ENCODE measurements at places on chromosomes 7 and 10. TPM values are rescaled to one million over a fixed set of nuclear protein-coding genes. Genes with fewer than 3 reads are reported as not detected.

The IL15RA gene
- total RNA-seq: 20.2 TPM

The RSBN1L gene
- 21.1 TPM for total RNA-seq

The CLIP2 gene
- 2.4 TPM for total RNA-seq

The ABHD11 gene
- 16.8 TPM for total RNA-seq

The COL1A2 gene
- total RNA-seq: not detected

The LRIT1 gene
- total RNA-seq: not detected

The AMPH gene
- not detected for total RNA-seq

The GPC2 gene
- total RNA-seq: 5.5 TPM

The GRID2IP gene
- total RNA-seq: 0.19 TPM

The ACSL5 gene
- total RNA-seq: 32.9 TPM

- DNase-seq: peak; percentile 86
These were observed 489.8 kb upstream of the ZMIZ1 start for GRCh38 chr10:78578929-78579328.

GRCh38 chr10:28279878-28280277 lies 23.0 kb downstream of the MPP7 start:
- DNase-seq: no peak

GRCh38 chr10:4474829-4475228 lies 351.2 kb upstream of the AKR1E2 start:
- DNase-seq: peak; percentile 17

- no peak for DNase-seq
These were observed 8.7 kb downstream of the INMT start for GRCh38 chr7:30760514-30761213.

- DNase-seq: no peak
These were observed 180.6 kb upstream of the CHRM2 start for GRCh38 chr7:136687693-136688322.

DNA sequence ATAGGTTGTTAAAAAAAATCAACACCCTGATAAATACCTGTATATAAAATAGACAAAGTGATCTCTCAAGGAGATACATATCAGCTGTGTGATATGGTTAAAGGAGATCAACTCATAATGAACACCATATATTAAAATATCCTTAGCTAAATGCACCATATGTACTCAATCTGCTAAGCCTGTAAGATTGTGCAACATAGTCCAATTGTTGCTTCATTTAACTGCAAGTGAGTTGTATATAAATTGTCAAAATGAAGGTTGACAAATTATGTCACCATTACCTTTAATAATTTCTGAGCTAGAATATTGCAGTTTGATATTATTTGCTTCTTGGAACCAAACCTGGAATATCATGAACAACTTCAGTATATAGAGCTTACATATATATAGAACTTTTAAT lies 283.7 kb downstream of the MALRD1 start:
- DNase-seq: no peak

- DNase-seq: no peak
These were observed 25.4 kb downstream of the RBM33 start for GRCh38 chr7:155669717-155670505.

GRCh38 chr10:14327527-14327926 lies 3.2 kb downstream of the FRMD4A start:
- no peak for DNase-seq

DNA sequence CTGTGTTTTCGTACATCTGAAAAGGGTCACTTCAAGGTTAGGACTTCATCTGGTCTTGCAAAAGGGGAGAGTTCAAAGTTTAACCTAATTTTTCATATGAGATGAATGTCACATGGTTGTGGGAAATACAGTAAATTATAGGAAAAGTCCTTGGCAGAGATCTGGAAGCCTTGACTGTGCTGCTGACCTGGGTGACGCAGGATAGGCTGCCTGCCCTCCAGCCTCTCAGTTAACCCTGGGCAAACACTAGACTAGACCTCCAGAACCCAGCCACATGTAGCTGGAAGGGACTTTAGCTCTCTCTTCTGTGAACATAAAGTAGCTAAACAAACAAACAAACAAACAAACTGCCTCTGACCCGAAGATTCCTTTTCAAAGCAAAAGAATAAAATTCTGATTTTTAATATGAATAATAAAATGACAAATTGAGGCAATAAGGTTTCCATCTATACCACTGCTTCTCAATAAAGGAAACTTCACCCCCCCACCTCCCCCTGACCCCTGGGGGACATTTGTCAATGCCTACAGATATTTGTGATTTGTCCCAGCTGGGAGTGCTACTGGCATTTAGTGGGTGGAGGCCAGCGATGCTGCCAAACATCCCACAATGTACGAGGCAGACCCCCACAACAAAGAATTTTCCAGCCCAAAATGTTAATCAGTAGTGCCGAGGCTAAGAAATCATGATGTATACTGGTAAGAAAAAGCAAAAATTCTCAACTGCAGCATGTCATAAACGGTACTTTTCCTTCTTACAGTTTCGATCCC lies 75.2 kb upstream of the PRR15 start:
- no peak for DNase-seq

DNA sequence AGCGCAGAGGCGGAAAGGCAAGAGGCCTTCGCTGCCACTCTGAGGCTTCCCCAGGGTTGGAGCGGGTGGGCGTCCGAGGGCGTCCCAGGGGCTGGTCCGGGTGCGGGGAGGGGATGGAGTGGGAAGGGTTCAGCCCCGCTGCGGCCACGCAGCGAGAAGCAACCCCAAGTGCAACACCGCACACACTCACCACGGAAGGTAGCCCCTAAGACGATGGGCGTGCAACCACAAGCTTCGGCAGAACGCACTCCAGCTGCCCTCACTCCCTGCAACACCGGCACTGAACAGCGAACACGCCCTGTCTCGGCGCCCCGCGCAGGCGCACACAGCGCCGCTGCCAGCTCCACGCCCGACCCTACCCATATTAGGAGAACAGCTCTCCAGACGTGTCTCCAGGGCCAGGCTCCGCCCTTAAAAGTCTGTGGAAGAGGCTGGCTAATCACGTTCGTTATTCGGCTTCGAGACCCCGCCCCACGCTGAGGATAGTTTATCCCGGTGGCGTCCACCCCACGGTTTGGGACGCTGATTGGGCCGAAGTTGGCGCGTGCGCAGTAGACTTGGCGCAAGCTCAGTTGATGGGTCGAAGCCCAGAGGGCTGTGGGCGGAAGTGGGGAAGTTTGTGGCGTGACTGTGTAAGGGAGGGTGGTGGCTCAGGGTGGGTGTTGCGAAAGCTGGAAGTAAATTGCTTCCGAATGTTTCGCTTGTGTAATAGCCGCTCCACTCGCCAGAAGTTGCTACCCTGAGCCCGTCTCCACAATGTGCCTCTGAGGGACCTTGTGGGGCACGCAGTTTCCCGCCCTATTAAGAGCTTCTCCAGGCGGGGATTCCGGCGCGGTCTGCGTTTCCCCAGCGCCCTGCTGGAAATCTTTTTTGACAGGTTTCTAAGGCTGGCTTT lies at the start of gene RSU1:
RSU1 (minus strand) TSS at position 300 of the 895 bp plus-strand sequence. CDS start 343 bp downstream, outside the sequence.
- DNase-seq: peak; percentile 100

DNA sequence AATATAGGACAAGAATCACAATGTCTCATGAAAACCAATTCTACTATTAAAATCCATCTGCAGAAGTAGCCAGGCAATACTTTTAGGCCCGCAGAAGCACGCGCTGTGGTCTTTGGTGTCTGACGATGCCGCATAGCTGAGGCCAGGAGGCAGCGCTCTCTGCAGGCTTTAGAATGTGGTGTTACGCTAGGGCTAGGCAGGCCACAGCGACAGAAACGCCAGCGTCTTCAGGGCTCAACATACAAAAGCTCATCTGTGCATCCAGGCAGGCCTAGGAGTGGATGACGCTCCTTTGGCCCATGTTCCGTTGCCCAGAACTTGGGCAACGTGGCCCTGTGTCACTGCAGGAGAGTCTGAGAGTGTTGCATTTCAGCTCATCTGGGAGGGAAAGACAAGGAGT lies 601.1 kb upstream of the FOXK1 start:
- DNase-seq: no peak

GRCh38 chr7:76185187-76185896 lies 16.4 kb upstream of the SRRM3 start:
- DNase-seq: no peak

- no peak for DNase-seq
These were observed 1.0 kb upstream of the DENND2A start for GRCh38 chr7:140641524-140642195.

GRCh38 chr7:134945691-134946090 lies 40.6 kb upstream of the AGBL3 start:
- no peak for DNase-seq

DNA sequence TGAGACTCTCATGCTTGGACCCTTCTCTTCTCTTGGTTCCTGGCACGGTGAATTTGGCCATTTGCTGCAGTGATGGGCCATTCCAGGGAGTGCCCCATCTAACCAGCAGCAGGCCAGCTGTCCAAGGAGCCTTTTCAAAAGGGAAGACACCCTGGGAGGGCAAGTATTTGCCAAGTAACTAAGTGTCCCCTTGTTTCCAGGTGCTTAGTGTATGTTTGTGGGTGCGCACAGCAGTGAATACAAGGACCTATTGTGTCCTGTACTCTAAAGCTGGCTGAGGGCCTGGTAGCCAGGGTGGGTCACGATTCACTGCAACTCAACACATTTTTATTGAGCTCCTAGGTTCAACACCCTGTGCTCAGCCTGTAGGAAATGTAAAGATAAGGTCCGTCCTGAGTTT lies 348.8 kb downstream of the RNLS start:
- no peak for DNase-seq

- DNase-seq: no peak
These were observed 220.0 kb downstream of the KIF20B start for GRCh38 chr10:89921403-89921802.

GRCh38 chr10:75606203-75606779 lies 174.9 kb downstream of the LRMDA start:
- DNase-seq: no peak

DNA sequence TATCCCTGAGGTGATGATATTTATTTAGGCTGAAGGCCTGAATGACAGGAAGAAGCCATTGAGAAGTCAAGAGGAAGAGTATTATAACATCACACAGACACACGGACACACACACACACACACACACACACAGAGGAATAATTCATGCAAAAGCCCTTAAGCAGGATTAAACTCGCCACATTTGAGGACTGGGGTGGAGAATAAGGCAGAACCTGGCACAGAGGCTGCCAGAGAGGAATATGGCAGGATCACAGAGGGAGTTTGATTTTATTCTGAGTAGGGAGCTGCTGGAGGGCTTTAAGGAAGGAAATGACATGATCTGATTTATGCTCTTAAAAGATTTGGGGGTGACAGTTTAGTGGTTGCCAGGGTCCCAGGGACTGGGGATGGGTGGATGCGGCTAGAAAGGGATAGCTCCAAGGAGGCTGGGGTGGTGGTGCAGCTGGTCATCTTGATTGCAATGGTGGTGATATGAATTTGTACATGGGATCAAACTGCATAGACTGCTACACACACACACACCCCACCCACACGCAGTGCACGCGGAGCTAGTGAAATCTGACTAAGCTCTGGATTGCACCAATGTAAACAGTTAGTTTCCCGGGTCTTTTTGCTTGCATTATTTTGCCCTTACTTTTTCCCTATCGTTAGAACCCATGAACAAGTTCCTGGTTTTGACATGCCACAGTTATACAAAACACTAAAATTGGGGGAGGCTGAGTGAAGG lies 11.2 kb downstream of the SMURF1 start:
- DNase-seq: no peak

- DNase-seq: no peak
These were observed 131.9 kb downstream of the LHPP start for GRCh38 chr10:124593431-124593985.

- DNase-seq: no peak
These were observed 6.7 kb upstream of the IMMP2L start for GRCh38 chr7:111568870-111569462.

DNA sequence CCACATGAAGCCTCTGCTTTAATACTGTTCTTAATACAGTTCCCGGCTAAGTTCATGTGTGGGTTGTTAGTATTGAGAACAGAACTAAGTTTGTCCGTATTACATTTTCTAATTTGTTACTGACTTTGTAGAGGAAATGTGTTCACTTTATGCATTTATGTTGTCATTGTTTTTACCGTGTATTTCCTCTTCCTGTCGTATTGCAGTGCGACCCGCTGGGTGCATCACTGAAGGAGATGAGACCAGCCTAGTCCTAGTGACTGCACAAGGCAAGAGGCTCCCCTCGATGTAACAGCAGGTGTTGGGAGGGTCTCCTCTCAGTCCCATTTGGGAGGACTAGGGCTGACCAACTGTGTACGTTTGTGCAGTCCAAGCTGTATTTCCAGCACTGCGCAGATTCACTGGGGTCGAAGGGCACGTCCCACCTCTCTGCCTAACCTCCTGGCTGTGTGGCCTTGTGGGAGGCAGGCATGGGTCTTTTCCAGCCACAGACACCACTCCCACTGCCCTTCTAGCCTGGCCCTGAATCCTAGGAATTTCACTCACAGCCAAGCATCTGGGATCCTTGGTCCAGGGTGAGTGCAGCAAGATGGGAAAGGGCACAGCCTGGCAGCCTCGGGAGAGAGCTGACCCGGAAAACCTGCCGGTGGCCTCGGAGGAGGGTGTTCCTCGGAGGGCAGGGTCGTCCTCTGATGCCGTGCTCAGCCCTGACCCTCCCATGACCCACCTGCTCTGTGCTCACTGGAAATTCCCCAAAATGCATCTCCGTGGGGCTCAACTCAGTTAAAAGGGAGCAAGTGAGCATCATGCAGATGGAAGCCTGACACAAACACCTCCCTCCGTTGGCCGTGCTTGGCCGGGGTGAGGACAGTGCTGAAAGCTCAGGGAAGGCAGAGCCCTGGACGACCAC lies 63.9 kb upstream of the FAM20C start:
- no peak for DNase-seq

- DNase-seq: no peak
These were observed 1.3 kb upstream of the NDST2 start for GRCh38 chr10:73812657-73813056.

- DNase-seq: no peak
These were observed 24.4 kb downstream of the PLXNA4 start for GRCh38 chr7:132551886-132552285.

GRCh38 chr10:8825611-8826010 lies 771.1 kb downstream of the GATA3 start:
- no peak for DNase-seq

GRCh38 chr10:129253161-129253864 lies 213.7 kb upstream of the MGMT start:
- DNase-seq: no peak

GRCh38 chr10:130606001-130606405 lies 469.8 kb downstream of the GLRX3 start:
- DNase-seq: no peak

- no peak for DNase-seq
These were observed 1.2 kb upstream of the MEOX2 start for GRCh38 chr7:15687546-15688278.

- DNase-seq: no peak
These were observed 114.2 kb upstream of the FAM3C start for GRCh38 chr7:121510302-121510701.
